CD4-positive, alpha-beta T cell treated with Interleukin-15 for 4 hours (primary cell): ENCODE measurements at places on chromosomes 4 and X.

- DNase-seq, result no peak
These were observed 109.9 kb upstream of the FAM47C start for GRCh38 chrX:36898301-36898700.

GRCh38 chrX:22758807-22759481, 240.8 kb upstream of the DDX53 start:
- no peak for DNase-seq

DNA sequence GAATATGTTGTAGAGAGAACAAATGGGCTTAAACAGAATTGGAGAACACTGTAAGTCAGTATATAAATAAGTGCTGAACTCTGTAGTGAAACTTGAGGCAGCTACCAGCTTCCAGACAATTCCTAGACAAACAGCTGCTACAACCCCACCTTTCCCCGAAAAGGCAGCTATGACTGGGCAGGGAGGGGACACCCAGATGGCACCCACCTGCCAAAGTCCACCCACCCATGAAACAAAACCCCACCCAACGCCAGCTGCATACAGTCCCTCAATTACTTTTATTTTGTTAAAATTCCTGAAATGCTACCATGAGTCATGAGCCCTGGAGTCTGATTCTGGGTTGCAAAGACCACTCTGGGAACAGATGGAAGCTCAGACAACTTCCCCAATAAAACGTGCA, 24.4 kb downstream of the RELL1 start:
- DNase-seq, result no peak

GRCh38 chrX:139596068-139596467, 65.5 kb downstream of the F9 start:
- no peak for DNase-seq

GRCh38 chr4:101290654-101291053, 56.7 kb downstream of the PPP3CA start:
- DNase-seq, result no peak

- no peak for DNase-seq
These were observed 3.2 kb downstream of the KDR start for GRCh38 chr4:55122235-55122634.

DNA sequence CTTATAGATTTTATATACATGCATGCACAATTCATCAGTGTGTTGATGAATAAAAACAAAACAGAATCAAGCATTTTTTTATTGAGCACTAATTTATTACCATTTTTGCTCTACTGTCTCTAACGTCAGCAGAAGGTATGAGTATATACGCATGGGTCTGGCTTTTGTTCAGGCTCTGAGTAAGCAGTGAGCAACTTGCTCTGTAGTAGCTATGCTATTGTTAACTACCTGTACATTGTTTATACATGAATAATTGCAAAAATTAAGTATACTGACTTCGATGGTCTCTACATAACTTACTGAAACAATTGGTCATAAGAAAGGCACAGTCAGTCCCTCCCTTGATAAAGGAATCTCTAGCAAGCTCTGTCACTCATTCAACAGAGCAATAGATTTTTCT, 122.9 kb downstream of the RS1 start:
- no peak for DNase-seq

DNA sequence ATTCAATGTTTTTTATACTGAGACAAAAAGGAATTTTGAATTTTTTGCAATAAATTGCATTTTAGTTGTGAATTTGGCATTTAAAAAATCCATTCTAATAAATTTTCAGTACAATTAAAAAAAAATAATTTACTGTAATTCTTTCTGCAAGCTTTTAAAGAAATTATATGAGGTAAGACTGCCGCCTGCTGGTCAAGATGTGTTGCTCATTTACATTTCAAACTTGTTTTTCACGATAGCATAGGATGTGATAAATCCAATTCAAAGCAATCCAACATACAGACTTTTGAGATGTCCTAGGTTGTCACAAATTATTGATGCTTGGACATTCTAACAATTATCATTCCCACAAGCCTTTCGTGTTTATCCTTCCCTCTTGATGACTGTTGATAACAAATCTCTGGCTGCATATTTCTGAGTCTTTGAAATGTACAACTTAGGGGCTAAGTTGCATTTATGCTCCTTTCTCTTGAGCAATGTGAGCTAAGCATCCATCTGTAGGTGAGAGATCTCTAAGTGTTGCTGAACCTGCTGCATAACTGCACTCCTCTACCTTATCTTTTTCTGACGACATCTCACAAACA, 21.7 kb upstream of the MFAP3L start:
- peak; percentile 57 for DNase-seq

- DNase-seq, result no peak
These were observed 246.2 kb downstream of the SCFD2 start for GRCh38 chr4:53119680-53120079.

- DNase-seq, result peak; percentile 22
These were observed 756.1 kb downstream of the SH3BGRL start for GRCh38 chrX:81957900-81958545.

DNA sequence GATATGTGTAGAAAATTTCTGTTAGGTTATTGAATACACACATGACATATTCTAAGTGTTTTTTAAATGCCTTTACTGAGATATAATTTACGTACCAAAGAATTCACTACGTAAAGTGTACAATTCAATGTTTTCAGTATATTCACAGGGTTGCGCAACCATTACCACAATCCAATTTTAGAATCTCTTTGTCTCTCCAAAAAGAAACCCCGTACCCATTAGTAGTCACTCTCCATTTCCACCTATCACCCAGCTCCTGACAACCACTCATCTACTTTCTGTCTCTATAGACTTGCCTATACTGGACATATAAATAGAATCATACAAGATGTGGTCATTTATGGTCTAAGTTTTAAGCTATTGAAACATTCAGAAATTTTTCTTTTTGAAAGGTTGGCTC, 53.0 kb upstream of the FBXW7 start:
- no peak for DNase-seq

DNA sequence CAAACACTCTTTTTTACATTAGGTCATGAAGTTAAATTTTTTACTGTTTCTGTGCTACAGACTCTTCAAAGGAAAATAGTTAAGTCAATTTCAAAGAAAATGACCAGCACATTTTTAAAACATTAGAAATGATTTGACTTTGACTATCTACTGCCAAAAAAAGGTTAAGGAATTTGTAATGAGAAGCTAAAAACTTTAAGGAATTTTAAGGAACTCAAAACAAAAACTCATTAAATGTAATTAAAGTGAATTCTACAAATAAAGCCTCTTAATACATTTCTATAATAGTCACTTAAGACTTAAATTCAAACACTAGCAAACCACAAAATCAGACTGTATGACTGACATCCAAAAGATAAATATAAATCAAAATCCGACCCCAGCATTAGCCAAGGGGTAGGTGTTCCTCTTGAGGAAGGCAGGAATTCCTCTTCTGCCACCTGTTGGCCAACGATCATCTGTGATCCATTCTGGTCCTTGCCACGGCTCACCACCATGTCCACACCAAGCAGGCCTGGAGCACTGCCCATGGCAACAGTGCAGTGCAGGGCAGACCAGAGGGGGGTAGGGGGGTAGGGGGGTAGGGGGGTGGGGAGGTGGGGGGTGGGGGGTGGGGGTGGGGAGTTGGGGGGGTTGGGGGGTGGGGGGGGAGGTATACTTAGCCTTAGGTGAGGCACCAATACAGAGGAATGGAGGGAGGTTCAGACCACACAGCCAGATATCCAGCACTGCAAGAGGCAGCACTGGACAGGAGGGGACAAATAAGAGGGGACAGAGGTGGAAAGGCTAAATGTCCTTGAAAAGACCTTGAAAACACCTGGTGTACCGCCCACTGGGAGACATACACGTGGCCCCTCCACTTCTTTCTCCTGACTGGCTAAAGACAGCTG, 287.4 kb downstream of the CHIC1 start:
- no peak for DNase-seq

DNA sequence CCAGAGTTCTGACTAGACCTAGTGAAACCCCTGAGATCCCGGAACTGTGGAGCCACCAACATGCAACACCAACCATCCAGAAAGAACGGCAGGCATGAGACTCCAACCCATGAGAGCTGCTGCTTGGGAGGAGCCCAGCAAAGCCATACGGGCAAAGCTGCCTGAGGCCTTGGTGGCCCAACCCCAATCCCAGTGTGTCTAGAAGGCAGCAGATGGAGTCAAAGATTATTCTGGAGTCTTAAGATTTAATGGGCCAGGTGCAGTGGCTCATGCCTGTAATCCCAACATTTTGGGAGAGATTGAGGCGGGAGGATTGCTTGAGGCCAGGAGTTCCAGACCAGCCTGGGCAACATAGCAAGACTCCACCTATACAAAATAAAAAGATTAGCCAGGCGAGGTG, 49.2 kb upstream of the PDK3 start:
- DNase-seq, result no peak

DNA sequence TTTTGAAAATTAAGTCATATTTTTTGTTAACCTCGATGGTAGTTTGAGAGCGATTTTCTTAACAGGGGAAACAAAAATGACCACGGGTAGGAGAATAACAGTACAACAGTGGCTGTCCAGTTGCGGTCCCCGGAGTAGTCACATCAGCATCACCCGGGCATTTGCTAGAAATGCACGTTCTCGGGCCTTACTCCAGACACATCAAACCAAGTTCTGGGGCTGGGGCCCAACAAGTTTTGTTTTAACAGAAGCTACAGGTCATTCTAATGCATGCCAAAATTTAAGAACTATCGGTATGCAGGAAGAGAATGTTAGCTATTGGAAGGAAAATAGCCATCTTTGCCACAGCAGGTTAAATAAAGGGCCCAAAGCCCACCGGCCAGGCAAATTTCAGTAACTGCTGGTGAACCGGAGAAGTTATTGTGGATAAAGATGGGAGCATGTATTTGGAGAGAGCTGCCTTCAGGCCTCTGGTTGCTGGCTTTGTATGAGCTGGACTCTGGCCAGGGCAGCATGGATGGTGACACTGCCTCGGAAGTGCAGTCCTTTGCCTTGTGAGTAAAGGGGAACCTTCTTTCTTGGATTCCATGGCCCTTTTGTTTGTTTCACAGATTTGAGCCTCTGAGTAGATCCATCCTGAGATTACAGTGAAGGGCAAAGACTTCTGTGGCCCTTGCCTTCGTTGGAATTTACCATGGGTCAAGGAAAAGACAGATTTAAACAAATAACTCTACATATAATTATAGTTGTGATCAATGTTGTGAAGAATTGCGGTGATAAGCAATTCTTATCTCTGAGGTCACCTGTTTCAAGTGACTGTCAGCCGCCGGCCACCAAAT, 62.1 kb downstream of the TBC1D14 start:
- no peak for DNase-seq

GRCh38 chr4:74056114-74056857, 17.8 kb upstream of the CXCL3 start:
- DNase-seq, result no peak

DNA sequence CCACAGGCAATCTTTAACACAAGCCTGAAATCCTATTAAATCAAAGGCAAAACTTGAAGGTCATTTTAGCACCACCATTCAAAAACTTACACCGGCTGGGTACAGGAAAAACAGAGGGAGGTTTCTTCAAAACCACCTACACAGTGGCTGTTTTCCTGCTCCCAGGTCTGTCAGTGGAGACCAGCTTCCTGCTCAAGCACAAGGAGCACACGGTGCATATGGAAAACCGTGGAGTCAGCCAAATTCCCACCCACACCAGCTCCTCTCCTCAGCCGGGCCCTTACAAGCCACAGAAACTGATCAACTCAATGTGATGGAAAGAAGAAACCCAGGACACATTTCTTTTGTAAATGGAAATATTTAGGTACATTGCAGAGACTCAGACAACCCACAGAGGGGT, 14.3 kb upstream of the FAM241A start:
- DNase-seq, result no peak

- DNase-seq, result peak; percentile 40
These were observed 144.6 kb upstream of the NOCT start for GRCh38 chr4:138870737-138871554.

DNA sequence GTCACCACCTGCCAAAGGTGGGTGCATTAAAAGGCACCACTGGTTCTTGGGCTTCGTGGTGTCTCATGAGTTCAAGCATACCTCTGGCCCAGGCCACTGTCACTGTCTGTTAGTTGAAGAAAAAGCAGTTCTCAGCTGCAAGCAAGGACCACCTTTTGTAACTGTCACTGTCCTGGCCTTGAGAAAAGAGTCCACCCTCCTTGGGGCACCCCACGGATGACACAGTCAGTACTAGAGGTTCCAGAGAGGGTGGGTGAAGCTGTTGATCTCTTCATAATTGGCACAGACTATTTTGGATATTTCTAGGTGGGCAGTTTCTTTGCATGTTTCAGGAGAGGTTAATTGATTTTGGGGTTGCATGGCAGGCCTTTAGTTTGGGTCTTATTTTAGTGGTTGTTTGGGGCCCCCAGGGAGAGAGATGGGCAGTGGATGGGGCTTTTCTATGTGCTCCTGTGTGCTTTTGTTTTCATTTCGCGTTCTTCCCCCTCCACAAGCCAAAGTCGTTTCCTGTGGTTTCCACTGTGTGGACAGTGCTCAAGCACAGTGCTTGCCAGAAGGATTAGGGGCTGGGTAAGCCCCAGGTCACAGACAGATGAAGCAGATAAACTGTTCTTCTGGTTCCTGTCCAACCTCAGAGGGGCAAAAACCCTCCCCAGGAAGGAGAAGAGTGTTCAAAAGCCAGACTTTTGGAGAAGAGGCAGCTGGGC, 156.2 kb upstream of the PPP1R2C start:
- peak; percentile 19 for DNase-seq

DNA sequence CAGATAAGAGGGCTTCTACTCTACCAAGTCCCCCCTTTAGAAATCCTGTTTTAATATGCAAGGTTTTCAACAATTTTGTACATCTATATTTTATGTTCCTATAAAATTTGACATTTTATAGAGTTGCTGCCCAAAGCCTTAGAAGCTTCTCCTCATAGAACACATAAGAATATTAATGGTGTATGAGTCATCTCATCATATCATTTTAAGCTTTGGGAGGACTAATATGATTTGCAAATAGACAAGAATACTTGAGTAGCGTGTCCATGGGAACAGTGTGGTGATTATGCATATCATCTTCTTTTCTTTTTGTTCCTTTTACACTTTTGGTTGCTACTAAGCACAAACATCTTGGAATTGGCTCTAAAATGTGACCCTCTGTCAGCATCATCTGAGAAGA, 56.7 kb upstream of the HUWE1 start:
- no peak for DNase-seq

- DNase-seq, result no peak
These were observed 281.6 kb downstream of the SLC7A11 start for GRCh38 chr4:137960371-137961050.

GRCh38 chr4:114265342-114265741, 285.9 kb upstream of the ARSJ start:
- DNase-seq, result no peak

DNA sequence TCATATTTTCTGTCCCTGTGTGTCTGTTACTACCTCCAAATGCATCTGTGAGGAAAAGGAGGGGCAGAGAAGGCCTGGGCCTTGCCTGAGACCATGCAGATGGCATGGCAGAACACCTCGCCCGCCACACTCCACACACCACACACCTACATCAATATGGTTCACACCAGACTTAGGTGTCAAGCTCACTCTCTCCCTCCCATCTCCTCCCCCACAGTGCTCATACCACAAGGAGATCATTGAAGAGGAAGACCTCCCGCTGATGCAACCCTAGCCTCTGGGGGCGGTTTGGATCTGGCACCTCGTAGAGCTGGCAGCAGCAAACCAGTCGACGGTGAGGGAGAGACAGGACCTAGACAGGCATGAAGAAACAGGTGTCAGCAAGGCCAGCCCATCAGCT, 16.6 kb upstream of the KDM5C start:
- DNase-seq, result no peak
